ENCODE measurements at places on chromosomes 6 and 20.

GRCh38 chr6:130815200-130816071, 11.8 kb upstream of the SMLR1 start:
- no peak for DNase-seq

GRCh38 chr6:169215201-169215681, 38.4 kb downstream of the THBS2 start:
- DNase-seq = peak; percentile 8

DNA sequence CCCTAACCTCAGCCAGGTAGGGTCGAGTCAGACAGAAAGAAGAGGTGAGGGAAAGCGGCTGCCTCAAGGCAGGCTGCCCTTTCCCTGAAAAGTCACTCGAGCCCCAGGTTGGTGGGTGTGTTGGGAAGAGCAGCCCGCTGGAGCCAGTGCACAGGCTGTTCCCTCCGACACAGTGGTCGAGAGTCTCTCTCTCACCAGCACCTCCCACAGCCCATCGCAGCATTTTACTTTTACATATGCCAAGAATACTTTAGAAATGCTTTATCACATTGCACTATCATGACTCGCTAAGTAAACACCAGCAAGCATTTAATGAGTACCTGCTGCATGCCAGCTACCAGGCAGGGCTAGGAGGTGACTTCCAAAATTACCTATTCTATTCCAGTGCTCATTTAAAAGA, 1.7 kb downstream of the PRPH2 start:
- peak; percentile 38 for DNase-seq

DNA sequence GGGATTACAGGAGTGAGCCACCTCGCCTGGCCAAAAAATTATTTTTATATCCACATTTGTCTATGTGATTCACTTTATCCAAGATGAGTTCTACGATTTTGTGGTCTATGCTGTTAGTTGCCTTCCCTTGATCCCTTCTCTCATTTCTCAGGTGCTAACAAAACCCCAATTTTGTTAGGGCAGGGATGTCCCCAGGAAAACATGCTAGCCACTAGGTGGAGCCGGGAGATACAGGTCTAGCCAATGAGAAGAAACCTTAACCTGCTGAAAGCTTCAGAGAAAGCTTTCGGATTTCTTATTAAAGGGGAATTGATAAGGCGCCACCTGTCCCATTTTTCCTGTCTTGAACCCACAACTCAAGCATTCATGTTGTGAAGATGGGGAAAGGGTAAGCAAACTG, 167.4 kb upstream of the OLIG3 start:
- peak; percentile 35 for DNase-seq

GRCh38 chr20:8578161-8578865, 446.2 kb downstream of the PLCB1 start:
- no peak for DNase-seq

DNA sequence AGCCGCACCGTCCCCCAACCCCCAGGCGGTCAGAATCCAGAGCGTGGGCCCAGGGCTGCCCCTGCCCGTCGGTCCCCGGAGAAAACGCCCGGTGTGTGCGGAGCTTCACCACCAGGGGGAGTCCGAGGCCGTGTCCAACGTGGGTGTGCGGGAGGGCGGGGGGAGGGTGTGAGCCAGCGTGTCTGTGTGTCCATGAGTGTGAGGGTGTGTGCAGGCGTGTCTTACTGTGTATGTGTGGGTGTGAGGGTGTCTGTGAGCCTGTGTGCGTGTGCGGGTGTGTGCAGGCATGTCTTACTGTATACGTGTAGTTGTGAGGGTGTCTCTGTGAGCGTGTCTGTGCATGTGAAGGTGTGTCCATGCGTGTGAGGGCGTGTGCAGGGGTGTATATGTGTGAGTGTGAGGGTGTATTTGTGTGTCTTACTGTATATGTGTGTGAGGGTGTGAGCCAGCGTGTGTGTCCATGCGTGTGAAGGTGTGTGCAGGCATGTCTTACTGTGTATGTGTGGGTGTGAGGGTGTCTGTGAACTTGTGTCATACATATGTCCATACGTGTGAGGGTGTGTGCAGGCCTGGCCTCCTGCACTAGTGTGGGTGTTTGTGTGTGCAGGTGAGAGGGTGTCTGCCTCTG, 24.6 kb upstream of the GATA5 start:
- DNase-seq = peak; percentile 73

Measured in ELR (cell line).